Upper lobe of left lung (tissue), 6 donors: ENCODE measurements at places on chromosomes 6 and 20.

DNA sequence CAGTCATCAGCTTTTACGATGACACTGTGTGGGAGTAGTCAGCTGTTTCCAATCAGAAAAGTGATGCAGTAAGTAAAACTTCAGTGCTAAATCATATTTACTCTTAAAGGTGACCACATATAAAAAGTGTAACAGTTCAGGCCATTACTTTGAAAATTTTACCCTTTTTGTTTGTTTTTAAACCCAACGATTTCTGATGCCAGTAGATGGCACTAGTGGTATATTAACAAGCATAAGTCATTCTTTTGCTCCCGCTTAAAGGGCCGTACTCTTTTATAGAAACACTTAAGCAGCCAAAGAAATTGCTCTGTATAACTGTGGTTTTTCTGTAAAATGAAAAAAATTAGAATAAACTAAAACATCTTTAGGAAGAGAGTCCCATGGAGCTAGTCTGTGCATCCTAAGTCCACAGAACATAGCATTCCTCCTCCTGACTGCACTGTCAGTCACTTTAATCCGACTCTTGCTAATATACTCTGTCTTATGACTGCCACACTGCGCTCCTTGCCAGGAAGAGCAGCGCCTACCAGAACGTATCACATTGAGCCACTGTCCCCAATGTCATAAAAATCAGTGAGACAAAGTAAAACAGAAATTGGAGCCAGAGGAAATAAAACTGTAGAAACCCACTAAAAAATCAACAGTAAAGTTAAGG is 25.0 kb downstream of the HEBP2 start:
- DNase-seq: no peak

DNA sequence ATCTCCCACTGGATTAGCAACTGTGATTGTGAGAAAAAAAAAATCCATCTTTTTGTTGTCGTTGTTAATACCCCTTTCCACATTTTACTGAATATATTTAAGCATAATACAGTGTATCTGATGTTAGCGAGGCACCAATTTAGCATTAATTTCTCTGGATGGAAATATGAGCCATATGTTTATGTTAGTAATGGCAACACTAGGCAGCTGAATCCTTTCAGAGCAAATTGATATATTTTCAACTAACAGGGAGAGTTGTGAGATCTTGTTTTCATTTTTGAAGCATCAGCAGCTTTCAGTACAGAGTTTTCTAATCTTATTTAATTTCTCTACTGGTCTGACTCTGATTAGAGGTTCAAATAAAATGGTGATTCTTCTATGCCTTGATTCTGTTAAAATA is 84.8 kb upstream of the HDAC2 start:
- no peak for DNase-seq

GRCh38 chr6:17454316-17455005 is 61.1 kb downstream of the CAP2 start:
- no peak for DNase-seq

- no peak for DNase-seq
Measured at GRCh38 chr6:2909718-2910117, 6.6 kb upstream of the SERPINB9 start.

- no peak for DNase-seq
Measured at GRCh38 chr6:135871878-135872277, 20.4 kb downstream of the PDE7B start.

- no peak for DNase-seq
Measured at GRCh38 chr6:7730784-7731227, 4.9 kb downstream of the BMP6 start.

DNA sequence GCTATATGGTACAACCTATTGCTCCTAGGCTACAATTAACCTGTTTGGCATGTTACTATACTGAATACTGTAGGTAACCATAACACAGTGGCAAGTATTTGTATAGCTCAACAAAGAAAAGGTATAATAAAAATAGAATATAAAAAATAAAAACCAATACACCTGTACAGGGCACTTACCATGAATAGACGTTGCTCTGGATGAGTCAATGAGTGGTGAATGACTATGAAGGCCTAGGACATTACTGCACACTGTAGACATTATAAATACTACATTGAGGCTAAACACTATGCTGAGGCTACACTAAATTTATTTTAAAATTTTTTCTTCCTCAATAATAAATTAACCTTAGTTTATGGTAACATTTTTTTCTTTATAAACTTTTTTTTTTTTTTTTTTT is 18.6 kb downstream of the ELOVL5 start:
- DNase-seq: no peak

- DNase-seq: no peak
Measured at GRCh38 chr6:8758412-8758811, 323.1 kb upstream of the SLC35B3 start.

GRCh38 chr6:168420084-168420483 is 20.9 kb upstream of the SMOC2 start:
- DNase-seq: no peak

GRCh38 chr6:90028066-90028778 is 134.0 kb downstream of the GJA10 start:
- no peak for DNase-seq

- DNase-seq: peak; percentile 59
Measured at GRCh38 chr6:120871416-120872261, 462.6 kb downstream of the TBC1D32 start.
